Stimulated activated memory B cell treated with anti-CD40 and anti-IgM and Interleukin-4, amounts not matched to agents 10 μg/mL and 1 μg/mL and 100 μg/mL, for 72 hours (primary cell): ENCODE measurements at places on chromosomes 1 and 21.

DNA sequence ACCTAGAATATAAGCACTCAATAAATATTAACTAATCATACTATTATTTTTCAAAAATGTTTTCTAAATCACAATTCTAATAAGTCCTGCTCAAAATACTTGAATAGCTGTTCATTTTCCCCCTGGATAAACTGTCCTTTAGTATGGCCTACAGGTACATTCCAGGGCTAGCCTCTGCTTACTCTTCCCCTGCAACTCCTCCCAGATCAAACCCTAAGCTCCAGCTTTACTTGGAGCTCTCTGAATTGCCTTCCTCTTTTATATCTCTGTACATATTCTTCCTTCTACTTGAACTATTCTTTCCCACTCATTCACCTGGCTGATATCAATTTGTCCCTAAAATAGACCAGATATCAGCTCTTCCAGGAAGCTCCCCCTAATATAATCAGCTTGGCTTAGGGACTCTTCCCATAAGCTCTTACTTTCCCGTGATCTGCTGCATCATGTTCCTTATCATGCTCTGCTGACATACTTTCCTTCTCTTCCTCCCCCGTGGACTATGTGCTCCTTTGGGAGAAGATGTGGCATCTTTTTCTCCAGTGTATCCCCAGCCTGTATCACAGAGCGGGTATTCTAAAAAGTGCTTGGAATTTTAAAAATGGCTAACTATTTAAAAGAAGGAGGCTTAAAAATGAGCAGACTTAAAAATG, 43.1 kb upstream of the PIGC start:
- no peak for ATAC-seq

DNA sequence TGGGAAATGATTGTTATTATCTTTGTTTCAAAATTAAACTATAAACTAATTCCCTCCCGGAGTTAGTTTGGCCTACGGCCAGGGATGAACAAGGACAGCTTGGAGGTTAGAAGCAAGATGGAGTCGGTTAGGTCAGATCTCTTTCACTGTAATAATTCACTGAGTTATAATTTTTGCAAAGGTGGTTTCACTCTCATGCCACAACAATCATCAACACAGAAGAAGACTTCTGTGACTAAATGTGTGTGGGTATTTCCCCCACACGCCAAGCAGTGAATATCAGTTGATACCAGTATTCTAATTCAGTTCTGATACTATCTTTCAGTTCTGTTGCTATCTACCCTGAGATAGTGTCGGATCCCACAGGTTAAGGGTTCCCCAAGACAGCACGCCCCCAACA, 215.1 kb downstream of the S1PR1 start:
- peak; percentile 43 for ATAC-seq

GRCh38 chr1:33327587-33328325, 6.9 kb upstream of the A3GALT2 start:
- no peak for ATAC-seq

DNA sequence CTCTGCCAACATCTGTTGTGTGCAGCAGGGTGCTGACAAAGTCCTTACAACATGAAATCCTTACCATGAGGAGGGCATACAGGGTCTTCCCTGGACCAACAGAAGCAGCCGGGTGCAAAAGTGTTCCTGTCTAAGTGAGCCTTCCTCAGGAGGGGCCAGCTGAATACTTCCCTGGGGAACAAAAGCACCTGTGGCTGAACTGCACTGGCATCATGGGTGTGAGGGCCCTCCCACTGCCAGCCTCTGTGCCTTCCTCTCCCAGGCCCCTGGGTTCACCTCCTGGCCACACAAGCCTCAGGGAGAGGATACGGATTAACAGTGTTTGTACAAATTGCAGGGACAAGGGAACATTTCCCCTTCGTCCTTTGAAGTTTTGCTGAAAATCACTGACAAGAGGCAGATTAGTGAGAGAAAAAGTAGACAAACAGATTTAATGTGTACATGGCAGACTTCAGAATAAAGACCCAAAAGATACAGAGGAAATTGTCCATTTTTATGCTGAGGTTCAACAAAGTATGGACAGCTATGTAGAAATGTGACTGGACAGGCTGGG, 91.0 kb upstream of the PPM1J start:
- ATAC-seq: no peak

DNA sequence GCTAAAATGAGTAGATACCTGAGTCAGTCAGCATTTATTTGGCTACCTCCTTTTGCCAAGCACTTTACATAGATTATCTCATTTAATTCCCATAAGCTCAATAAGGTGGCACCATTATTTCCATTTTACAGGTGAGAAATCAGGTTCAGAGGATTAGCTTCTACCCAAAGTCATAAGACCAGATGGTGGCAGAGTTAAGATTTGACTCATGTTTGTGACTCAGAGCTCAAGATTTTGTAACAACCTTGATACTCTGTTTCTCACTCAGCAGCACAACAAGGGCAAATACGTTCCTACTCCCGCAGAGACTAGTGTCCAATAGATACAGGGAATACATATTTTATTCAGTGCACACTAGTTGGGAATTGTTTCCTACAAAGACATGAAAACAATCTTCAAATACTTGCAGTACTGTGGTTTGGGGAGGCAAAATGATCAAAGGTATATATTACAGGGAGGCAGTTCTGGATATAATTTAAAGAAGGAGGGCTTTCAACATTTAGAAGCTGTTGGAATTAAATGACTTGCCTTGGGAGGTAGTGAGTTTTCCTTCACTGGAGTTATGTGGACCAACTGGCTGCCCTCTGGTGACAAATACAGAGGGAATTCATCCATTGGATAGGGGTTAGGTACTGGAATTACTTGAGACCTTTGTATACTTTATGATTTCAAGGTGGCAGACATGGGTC, 3.6 kb downstream of the LEPR start:
- no peak for ATAC-seq

DNA sequence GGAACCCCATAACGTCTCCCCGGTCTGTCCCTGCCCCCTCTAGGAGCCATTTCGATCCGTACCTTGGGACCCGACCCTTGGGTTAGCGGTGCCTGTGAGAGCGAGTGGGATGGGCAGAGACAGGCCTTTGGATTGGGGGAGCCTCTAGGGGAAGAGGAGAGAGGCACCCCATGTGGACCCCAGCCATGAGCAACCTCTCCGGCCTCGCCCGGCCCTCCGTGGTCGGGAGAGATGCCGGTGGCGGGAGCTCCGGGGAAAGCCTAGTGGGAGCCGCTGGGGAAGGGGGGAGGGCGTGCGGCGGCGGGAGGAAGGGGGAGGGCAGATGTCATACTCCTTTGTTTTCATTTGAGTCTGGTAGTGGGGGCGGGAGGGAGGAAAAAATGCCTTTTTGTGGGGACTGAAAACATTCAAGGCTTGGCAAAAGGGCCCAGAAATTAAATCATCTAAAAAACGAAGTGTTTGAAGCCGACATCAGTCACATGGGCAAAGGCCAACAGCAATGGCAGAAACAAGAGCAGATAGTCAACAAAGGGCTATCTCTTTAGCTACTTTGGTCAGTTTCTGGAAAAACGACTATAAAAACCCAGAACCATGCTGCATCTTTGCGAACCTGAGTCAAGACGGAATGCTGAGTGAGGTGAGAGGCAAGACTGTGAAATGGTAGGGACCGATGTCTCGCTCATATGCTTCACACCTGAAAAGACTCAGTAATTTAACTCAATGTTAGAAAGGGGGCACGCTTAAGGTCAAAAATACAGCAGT, 758 bp downstream of the PTBP2 start:
- peak; percentile 81 for ATAC-seq

DNA sequence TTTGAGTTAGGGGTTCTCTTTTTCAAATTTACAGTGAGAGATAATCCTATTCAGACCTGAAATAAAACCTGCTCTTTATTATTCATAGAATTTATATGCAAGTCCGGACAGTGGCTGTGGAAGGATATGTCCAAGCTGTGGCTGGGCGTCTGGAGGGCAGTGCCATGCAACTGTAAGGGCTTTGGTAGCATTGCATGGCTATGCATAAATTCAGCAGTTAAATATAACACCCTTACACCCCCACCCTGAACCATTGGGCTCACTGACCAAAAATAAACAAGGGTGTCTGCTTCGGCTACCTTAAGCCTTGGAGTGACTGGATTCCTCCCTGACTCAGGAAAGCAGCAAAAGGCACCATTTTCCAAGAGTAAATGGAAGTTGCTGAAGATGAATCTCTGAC, 5.4 kb downstream of the CHTOP start:
- no peak for ATAC-seq

DNA sequence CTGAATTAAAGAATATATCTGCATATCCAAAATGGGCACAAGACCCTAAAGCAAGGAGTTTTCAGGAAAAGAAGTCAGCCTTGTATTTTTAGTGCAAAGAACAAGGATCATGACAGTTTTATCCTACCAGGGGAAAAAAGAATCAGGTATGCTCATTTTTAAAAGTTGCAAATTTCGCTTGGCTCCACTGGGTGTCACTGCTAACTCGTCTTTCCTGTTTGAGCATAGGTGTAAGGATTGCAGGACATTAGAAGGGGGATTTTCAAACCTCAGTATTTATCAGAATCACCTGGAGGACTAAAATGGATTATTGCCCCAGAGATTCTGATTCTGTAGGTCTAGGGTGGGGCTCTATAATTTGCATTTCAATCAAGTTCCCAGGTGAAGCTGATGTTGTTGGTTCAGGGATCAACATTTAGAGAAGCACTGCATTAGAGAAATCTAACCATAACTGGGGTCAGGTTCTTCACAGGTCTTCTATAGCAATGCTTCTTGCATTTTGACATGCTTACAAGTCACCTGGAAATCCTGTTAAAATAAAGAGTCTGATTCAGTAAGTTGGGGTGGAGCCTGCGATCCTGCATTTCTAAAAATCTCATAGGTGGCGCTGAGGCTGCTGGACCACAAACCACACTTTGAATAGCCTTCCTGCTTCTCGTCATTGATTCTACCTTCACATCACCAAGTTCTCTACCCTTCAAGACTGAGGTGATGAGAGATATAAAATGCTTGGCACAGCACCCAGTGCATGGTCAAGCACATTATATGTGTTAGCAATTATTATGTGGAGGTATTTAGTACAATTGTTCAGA, 39.6 kb downstream of the NUF2 start:
- no peak for ATAC-seq

- no peak for ATAC-seq
Observed at GRCh38 chr1:225840713-225841112, 30.8 kb downstream of the EPHX1 start.

DNA sequence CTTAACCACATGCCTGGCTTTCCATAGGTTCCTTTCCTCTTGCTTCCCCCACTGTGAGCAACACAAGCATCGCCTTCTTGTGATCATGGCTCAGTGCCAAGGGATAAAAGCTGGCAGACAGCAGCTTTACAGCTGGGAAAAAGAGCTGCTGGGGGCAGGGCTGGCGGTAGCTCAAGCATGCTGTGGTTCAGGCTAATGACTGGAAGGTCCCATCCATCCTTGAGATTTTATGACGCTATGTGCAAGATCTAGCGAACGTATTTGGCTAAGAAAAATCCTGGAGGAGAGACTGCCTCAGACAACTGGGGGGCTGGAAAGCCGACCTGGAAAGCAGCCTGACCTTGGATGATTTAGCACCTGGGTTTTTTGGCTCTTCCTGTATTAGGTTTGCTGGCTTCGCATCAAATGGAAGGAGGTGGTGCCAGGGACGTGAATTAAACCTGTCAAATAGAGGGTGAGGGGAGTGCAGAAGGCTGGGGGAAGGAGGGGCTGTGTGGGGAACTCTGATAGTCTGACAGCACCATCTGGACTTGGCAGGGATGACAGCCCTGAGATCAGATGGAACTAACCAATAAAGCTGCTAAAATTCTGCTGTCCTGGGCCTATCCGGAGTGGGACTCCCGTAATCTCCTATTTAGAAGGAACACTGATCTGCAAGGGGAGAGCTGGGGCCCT, 34.8 kb downstream of the ZMYND12 start:
- no peak for ATAC-seq

- peak; percentile 46 for ATAC-seq
Observed at GRCh38 chr21:45074818-45075595, 627 bp downstream of the ADARB1 start.

- ATAC-seq: no peak
Observed at GRCh38 chr1:46137916-46138315, 5.5 kb upstream of the PIK3R3 start.

DNA sequence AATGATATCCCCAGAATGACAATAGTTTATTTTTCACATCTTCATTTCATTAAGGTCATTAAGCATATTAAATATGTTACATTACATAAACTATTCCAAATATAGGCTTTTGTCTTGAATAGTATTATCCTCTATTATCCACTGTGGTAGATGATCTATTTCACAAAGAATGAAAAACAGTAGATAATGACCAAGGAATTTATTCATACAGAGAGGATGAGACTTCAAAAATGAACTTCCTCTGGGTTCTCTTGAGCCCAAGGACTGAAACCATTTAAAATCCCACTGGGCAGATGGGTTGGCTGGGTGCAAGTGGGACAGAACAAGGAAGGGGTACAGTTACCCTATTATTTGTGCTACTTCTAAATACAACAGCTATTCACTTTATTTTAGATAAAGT, 33.0 kb downstream of the PTPN14 start:
- ATAC-seq: no peak

DNA sequence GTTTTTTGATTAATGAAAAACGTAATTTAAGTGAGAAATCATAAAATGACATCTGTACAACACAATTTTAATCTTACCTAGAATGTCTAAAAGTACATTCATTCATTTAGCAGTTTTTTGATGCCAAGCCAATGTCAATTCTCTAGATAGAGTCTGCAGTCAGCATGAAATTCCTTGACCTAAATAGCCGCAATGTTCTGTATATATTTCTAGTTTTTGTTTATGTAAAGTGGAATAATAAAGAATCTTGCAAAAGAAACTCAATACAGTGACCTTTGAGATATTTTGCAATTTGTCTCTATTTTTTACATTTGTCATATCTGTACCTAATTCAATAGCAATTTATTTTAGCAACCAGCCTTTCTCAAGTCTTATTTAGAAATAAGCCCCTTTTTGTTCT, 176.0 kb downstream of the ATP6V1G3 start:
- no peak for ATAC-seq

DNA sequence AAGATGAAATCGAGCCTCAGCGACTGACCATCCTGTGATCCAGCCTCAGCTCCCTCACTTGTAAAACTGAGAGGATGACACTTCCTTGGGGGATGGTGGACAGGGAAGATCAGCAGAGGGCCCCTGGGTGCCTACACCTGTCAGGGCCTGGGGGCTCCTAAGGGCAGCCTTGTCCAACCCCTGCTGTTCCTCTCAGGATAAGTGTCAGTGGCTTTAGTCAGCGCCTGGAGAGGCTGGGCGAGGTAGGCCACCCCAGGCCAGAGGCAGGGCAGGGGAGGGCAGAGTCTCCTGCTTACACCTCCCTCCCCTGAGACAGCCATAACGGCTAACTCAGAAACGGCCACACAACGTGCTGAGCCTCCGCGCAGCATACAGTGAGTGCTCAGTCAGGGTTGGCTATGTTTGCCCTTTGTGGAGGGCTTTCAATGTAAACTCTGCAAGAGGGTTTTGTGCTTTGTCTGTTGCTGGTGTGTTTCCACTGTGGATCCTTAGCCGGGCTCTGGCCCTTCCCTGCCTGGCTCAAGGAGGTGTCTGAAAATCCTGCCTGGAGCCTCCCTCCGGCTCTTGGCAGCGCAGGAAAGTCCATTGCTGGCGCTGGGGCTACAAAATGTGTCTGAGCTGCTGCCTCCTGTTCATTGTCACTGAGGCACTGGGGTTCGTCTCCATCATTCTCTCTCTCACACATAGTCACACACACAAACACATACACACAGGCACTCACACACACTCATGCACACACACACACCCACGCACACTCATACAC, 588.4 kb downstream of the PTPRU start:
- ATAC-seq: no peak

GRCh38 chr1:240171907-240172306, 80.2 kb downstream of the FMN2 start:
- ATAC-seq: no peak
